Heart right ventricle (tissue), 16 donors: ENCODE measurements at places on chromosomes 1 and 21.

GRCh38 chr1:32714277-32714676, 11.7 kb upstream of the SYNC start:
- DNase-seq: no peak

- peak; percentile 65 for DNase-seq
Observed at GRCh38 chr1:31753707-31754349, 10.3 kb downstream of the ADGRB2 start.

DNA sequence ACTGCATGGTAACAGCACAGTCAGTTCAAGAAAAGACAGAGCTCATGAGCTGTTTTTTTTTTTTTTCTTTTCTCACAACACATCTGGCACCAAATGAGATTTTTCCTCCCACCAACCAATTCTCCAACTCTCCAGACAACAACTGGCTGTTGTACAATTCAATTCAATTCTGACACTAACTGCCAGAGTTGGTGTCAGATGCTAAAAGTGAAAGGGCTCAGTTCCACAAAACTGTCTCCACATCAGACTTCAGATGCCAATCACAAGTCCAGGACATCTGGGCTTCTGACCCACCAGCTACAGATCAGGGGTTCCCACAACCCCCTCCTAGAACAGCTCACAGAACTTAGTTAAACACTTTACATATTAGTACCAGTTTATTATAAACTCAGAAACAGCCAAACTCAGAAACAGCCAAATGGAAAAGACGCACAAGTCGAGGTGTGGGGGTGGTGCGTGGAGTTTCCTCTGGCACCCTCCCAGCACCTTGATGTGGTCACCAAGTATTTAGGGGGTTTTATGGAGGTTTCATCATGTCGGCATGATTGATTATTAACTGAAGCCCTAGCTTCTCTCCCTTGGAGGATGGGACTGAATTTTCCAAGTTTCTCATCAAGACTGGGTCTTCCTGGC, 39.2 kb upstream of the LRRC8D start:
- DNase-seq: no peak

- no peak for DNase-seq
Observed at GRCh38 chr1:210709701-210710100, 381.0 kb downstream of the HHAT start.

- DNase-seq: no peak
Observed at GRCh38 chr1:20492751-20493150, 6.7 kb upstream of the CAMK2N1 start.

DNA sequence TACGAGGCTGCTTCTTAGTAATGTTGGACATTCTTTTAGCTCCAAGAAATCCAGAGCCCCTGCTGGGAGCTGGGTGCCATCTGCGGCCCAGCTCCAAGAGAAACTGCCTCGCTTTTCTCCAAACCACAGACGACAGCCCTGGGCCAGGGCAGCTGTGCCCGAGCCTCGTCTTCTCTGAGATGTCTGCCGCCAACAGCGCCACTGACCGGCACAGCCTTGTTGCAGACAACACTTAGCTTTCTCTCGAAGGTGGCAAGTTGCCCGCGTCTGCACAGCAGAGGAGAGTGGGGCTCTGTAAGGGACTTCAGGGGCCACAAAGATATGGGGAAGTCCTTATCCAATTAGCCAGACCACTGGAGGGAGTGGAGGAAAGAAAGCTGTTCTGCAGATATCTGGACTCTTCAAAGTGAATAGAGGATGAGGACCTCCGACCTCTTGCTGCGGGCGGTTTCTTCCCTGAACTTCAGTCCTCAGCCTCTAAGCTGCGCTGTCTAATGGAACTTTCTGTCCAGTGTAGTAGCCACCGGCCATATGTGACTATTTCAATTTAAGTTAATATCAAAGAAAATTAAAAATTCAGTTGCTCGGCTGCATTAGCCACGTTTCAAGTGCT, 63.9 kb upstream of the DISP3 start:
- DNase-seq: no peak

GRCh38 chr21:40976198-40977109, 129.5 kb upstream of the DSCAM start:
- no peak for DNase-seq

DNA sequence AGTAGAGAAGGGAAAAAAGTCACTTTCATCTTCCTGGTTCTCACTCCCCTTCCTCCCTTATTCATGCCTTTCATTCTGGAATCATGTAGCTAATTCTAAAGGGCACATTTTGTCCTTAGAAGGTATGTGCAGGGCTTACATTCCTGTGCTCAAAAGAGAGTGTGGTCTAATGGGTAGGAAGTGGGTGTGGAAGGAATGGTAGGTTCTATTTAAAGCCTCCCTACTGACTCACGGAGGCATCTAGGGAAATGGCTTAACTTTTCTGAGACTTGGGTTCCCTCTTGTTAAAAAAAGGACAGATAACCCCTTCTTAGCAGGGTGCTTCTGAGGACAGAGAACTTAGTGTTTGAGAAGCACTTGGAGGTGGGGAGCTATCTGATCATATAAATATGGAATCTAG, 249.3 kb upstream of the DUSP10 start:
- DNase-seq: no peak

GRCh38 chr21:45570826-45571601, 28.8 kb upstream of the SLC19A1 start:
- no peak for DNase-seq

DNA sequence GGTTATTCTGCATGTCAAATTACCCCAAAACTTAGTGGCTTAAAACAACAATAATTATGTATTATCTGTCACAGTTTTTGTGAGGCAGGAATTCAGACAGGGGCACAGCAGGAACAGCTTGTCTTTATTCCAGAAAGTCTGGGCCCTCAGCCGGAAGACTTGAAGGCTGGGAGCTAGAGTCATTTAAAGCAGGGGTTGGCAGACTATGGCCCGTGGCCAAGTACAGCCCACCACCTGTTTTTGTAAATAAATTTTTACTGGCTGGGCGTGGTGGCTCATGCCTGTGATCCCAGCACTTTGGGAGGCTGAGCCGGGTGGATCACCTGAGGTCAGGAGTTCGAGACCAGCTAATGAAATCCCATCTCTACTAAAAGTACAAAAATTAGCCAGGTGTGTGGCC, 39.6 kb upstream of the KDM4A start:
- no peak for DNase-seq

GRCh38 chr1:41878911-41879310, 39.8 kb downstream of the HIVEP3 start:
- DNase-seq: no peak

- no peak for DNase-seq
Observed at GRCh38 chr1:31460027-31460426, 47.0 kb downstream of the SERINC2 start.

- no peak for DNase-seq
Observed at GRCh38 chr1:25643929-25644328, 27.3 kb downstream of the MAN1C1 start.

GRCh38 chr1:98398092-98398491, 263.4 kb upstream of the SNX7 start:
- DNase-seq: no peak

DNA sequence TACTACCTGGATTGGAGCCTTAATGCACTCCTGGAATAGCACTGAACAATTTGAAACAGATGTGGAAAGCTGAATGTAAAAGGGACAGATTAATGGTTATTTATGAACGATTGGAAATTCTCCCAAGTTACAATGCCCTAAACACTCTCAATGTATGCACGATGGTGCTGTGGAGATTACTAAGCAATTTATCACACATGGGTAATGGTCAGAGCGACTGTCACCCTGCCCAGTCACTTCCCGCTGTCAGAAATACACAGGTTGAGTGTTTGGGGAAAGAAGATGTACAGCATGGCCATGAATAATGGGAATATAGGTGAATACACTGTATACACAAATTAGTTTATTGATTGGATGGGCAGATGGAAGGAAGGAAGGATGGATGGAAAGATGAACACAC, 342.4 kb downstream of the VAV3 start:
- no peak for DNase-seq

- DNase-seq: no peak
Observed at GRCh38 chr21:38671773-38672172, 134.0 kb upstream of the ETS2 start.

GRCh38 chr1:37599940-37600339, 4.2 kb upstream of the GNL2 start:
- no peak for DNase-seq

GRCh38 chr1:48571303-48571987, 99.4 kb upstream of the SPATA6 start:
- no peak for DNase-seq

DNA sequence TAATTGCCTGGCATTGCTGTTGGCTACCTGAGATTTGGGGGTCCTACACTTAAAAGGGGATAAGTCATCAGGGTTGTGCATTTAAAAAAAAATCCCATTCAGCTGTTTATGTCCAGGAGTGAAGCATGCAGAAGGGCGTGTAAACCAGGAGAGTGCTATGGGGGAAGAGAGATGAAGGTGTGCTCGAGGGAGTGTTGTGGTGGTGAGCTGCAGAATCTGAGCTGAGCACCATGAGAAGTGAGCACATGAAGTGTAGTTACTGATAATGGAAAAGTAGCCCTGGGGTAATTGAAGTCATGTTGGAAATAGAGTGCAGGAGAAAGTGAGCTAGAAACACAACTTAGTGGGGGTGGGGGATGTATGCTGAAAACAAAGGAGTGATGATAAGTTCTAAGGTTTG, 705 bp downstream of the FCRL1 start:
- DNase-seq: no peak

DNA sequence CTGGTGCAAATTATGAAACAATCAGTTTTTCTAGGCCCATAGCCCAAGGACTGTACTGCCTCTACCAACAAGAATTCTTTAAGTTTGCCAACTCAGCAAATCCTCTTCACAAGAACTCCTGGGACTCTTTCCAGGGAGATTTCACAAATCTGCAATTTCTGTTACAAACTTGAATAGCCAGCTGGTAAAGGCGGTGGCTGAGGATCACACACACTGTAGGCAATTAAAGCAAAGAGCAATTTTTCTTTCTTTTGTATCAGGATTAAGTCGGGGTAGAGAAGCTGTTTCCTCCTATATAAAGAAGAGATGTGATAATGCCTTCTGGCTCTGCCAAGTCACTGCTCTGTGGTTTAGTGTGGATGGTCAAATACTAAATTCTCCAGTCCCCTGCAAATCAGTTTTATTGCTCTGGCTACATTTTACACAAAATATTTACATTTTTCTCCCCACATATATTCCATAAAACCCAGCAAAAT, 1.7 kb downstream of the ALDH9A1 start:
- DNase-seq: no peak

GRCh38 chr1:55280731-55281130, 65.6 kb upstream of the USP24 start:
- no peak for DNase-seq

- no peak for DNase-seq
Observed at GRCh38 chr1:175380521-175381300, 188.1 kb upstream of the KIAA0040 start.

GRCh38 chr1:102891868-102892625, 216.3 kb downstream of the COL11A1 start:
- DNase-seq: no peak

GRCh38 chr1:65698590-65698989, 94.1 kb upstream of the PDE4B start:
- no peak for DNase-seq

- no peak for DNase-seq
Observed at GRCh38 chr1:151606384-151606783, 5.5 kb upstream of the SNX27 start.

- DNase-seq: peak; percentile 67
Observed at GRCh38 chr1:183243161-183244050, 57.3 kb downstream of the LAMC2 start.

- no peak for DNase-seq
Observed at GRCh38 chr1:208242146-208242545, 2.0 kb downstream of the PLXNA2 start.

DNA sequence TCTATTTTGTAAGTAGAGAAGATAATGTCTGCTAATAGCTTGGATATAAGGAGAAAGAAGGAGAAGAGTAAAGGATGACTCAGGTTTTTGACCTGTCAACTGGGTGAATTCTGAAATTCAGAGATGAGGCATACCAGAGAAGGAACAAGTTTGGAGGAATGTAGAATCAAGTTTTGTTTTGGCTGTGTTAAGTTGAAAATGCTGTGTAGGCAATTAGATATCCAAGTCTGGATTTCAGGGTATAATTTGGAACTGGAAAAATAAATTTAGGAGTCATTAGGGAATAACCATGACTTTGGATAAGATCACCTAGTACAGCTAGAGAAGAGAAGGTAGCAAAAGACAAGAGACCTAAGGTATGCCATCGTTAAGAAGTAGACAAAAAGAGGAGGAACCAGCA, 22.4 kb upstream of the GNG4 start:
- DNase-seq: no peak

- DNase-seq: no peak
Observed at GRCh38 chr1:37257646-37258045, 216.7 kb upstream of the ZC3H12A start.

- no peak for DNase-seq
Observed at GRCh38 chr1:35499652-35500176, 57.5 kb downstream of the KIAA0319L start.

DNA sequence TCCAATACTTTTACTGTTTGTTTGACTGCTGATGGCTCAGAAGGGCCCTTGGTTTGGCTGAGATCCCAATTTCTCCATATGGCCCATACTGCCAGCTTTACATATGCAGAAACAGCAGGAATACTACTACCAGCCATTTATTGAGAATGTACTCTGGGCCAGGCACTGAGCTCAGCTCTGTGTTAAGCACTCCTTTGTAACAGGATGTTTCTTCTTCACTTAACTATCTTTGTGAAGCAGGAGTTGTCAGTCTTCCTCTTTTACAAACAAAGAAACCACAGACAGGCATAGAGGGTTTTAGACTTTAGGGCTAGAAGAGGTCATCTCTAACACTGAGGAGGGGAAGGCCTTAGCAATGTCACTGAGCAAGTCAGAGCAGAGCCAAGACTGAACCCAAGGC, 8.3 kb downstream of the HMGCL start:
- DNase-seq: no peak
